ENCODE measurements at places on chromosomes 16 and 17.

GRCh38 chr17:41797377-41797776, 10.9 kb upstream of the JUP start:
- no peak for DNase-seq

DNA sequence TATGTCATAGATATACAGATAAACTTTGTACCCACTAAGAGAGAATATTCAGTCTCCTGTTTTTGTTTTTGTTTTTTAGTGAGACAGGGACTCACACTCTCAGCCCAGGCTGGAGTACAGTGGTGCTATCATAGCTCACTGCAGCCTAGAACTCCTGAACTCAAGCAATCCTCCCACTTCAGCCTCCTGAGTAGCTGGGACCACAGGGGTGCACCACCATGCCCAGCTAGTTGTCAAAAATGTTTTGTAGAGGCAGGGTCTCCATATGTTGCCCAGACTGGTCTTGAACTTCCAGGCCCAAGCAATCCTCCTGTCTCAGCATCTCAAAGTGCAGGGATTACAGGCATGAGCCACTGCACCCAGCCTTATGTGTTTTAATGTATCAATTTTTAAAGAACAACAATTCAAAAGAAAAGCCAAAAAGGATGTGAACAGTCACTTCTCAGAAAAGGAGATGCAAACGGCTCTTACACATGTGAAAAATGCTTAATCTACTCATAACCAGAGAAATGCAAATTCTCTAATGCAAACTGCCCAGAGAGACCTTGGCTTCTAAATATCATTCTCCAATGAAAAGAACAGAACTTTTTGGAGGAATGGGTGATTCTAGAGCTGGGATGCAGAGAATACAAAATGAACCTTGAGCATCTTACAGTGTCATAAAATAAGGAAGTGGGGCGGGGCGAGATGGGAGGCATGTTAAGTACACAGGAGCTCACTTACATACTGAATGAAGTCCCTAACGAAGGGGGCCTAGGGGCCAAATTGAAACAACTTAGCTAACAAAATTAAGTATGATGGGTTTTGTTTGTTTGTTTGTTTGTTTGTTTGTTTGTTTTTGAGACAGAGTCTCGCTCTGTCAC, 7.3 kb upstream of the CMTM3 start:
- DNase-seq: no peak

GRCh38 chr16:50606431-50607050, 58.3 kb downstream of the NKD1 start:
- DNase-seq: no peak

- DNase-seq: no peak
Measured at GRCh38 chr16:77213542-77214106, 14.4 kb downstream of the SYCE1L start.

- DNase-seq: peak; percentile 27
Measured at GRCh38 chr17:77729587-77729986, 228.9 kb upstream of the TNRC6C start.

- DNase-seq: no peak
Measured at GRCh38 chr16:50126183-50126582, 26.9 kb upstream of the TENT4B start.

DNA sequence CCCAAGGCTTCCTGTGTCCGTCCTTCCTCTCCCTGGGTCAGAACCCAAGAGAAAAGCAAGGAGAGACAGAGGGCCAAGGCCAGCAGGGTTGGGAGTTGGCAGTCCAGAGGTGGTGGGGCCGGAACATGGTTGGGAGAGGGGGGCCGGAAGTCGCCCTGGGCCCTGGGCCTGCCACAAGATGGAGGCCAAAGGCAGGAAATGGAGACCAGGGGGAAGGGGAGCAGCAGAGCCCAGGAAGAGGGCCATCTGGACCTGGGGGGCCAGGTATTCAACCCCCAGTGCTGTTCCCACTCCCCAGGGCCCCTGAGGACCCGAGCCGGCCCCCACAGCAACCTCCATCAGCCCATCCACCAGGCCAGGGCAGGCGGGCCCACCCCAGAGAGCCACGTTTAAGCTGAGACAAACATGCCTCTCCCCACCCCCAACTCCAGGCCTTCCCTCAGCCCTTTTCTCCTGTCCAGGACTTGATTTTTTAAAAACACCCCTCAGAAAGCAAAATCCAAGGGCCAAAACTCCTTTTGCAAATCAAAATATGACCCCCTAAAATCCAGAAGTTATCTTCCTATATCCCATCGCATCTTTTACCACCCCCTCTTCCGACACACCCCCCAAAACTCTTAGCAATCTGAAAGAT, 4.4 kb upstream of the BCL6B start:
- no peak for DNase-seq

- no peak for DNase-seq
Measured at GRCh38 chr17:19727501-19728078, 11.2 kb upstream of the SLC47A2 start.

Measured in NCI-H187 treated with DMSO at 0.1 percent for 48 hours (cell line).